ENCODE measurements at places on chromosomes 16 and 17.

DNA sequence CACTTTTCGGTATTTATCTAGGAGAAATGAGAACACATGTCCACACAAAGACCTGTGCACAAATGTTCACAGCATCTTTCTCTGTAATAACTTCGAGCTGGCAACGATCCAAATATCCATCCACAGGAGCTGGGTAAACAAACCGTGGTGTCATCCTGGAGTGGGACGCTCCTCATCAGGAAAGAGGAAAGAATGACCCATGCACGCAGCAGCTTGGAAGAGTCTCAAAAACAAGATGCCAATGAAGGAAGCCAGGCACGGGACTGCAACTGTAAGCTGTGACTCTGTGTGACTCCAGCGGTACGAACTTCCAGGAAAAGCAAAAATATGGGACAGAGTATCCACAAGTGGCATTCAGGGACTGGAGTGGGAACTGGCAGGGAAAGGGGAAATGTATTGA is 36.7 kb upstream of the CIBAR2 start:
- no peak for DNase-seq

DNA sequence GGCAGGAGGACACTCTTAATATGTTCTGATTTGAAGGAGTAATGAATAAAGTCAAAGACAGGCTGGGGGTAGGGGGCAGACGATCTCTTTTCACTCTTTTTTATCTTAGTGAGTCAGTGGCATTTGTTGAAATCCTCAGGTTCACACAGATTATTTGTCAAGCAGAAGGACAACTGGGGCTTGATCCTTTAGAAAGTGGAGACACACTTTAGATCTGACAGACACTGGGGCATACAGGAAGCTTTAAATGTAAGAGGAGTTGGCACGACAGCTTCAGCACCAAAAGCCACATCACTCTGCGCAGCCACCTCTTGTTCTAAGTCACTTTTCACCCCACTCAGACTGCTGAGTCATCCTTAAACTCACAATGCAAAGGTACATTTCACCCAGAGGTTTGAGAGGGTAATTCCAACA is 121.5 kb downstream of the STXBP4 start:
- DNase-seq, result peak; percentile 45

GRCh38 chr17:59361916-59362810 is 30.7 kb downstream of the YPEL2 start:
- peak; percentile 14 for DNase-seq

- no peak for DNase-seq
Measured at GRCh38 chr16:11056090-11056992, 112.0 kb downstream of the CLEC16A start.

DNA sequence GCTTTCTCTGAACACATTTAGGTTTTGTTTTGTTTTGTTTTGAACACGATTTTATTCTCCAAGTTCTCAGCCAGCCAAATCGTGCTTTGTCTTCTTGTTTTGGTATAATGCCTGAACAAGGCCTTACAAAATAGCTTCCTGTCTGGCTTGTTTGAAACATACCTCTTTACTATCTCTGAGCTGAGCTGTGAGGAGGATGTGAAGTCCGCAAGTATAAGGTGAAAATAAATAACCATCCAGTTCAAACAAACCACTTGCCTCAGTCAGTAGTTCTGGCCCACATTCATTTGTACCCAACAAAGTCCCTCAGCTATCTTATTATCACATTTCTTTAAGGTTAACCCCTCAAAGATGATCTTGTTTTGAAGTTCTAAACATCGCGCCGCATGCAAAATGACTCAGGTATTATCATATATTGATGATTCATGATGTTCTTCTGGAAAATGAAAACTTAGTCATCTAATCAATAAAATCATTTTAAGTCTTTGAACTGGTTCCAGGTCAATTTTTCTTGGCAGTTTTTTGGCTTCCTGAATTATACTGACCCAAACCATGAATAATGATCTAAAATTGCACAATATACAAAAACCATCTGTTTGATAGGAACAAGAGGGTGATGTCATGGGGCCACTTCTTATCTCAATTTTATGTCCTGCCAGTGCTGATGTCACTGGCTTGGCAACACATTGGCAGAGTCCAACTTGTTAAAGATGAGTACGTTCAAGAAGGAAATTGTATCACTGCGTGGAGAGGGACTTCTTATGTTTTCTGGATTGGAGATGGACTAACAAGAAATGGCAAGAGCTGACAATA is 694.3 kb downstream of the KCNJ2 start:
- no peak for DNase-seq

- no peak for DNase-seq
Measured at GRCh38 chr17:27578718-27579085, 52.3 kb upstream of the LGALS9 start.

GRCh38 chr17:77572851-77573250 is 385.7 kb upstream of the TNRC6C start:
- DNase-seq, result no peak

DNA sequence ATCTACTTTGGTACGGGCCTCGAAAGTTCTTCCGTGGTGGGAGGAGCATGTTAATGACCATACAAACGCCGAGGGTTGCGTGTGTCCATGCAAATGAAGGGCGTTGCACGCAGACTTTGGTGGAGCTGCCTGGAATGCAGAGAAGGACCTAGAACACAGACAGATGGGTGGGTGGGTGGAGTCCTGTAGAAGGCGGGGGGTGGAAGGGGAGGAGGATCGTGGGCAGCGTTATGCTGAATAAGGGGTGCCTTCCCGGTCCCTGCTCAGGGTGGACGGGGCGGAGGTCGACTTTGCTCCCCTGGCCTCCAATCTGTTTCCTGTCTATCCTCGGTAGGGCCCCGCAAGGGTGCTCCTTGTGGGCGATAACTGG is 795 bp upstream of the PAQR4 start:
- no peak for DNase-seq

DNA sequence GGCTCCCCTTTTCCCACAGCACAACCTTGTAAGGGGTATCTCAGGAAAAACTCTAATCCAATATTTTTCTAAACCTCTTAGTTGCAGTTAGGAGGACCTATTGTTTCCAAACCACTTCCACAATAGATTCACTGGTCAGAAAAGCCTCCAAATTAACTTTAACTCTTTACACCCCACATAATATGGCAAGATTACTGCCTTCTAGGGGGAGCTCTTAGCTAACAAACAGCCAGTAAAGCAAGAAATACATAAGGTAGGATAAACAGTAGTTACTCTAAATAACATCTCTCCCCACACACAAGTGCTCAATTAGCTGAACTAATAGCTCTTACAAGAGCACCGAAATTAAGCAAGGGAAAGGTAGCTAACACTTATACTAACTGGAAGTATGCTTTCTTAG is 192.1 kb upstream of the KIF2B start:
- no peak for DNase-seq

DNA sequence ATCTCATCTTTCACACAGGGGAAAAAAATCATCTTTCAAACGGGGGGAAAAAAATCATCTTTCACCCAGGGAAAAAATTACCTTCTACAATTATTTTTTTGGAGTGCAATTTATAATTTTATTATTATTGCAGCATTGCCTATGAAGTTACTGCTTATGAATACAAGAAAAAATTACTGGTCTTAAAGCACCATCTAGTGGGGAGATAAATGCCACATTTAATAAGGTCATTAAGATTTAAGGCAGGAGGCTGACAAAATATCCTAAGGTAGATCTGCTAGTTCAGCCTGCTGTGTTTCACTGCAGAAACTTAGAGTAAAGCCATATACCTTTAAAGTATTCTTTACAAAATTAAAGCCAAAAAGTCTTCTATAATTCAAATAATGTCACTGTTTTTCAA is 13.7 kb downstream of the SHCBP1 start:
- no peak for DNase-seq

DNA sequence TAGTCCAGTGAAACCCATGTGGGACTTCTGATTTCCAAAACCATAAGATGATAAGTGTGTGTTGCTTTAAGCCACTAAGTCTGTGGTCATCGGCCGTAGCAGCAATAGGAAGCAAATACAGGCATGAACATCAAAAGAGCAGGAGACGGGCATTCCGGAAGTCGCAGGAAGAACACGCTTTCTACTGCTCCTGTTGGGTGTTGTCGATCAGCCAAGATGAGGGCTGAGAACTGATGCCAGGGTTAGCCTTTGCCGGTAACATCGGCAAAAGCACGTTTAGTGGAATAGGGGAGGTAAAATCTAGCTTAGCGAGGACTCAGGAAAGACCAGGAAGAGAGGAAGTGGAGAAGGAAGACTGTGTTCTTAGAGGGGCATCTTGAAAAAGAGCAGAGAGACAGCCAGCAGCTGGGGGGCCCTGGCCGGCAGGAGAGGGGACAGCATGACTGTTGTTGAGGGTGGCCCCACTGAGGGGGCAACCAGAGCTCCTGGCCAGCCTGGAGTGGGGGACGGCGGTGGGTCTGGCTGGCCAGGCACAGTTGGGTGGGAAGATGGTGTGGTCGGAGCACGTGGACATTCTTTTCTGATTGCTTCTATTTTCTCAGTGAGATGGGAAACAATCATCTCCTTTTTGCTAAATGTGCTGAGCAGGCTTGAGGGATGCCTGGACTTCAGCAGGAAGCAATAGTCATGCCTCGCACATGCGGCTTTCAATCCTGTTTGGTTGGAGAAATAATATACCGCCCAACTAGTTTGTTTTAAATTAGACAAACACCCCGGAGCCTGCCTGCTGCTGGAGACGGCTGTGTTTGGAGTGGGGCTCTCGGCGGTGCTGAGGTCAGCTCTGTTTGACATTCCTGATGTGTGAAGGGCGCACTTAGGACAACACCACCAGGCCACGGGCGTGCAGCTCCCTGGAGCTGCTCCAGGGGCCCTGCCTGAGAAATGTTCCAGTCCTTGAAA is 109.9 kb downstream of the METRNL start:
- no peak for DNase-seq

- peak; percentile 72 for DNase-seq
Measured at GRCh38 chr17:76385892-76386786, 1.7 kb downstream of the SPHK1 start.

DNA sequence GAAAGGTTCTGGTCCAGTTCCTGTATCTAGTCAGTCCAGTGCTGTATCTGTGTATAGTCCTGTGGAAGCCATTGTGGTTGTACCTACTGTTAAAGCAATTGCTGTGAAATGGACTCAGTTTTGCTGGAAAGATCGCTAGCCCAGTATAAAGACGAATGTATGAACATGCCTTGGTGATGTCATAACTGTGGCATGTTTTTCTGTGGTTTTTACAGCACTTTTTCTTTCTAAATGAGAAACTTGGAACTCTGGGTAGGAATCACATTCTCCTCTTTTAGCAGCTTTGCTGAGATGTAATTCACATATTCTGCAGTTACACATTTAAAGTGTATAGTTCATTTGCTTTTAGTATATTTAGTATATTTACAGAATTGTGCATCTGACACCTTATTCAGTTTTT is 58.1 kb downstream of the MAP2K4 start:
- no peak for DNase-seq

- no peak for DNase-seq
Measured at GRCh38 chr16:20883554-20884239, 16.5 kb downstream of the DCUN1D3 start.

DNA sequence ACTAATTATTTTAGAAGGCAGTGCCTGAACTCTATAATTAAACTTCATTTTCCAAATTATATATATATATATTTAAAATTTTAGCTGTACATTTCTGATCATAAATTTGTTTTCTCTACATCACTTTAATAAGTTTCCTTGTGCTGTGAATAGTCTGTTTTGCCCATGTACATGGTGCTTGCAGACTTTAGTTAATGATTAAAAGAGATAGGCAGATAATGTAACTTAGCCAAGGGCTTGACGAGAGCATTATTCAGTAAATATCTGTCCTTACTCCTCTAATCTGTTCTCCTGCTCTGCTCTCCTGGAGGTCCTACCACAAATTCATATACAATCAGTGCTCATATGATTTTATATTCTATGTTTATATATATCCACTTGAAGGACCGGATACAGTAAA is 595.2 kb upstream of the KIF2B start:
- no peak for DNase-seq

DNA sequence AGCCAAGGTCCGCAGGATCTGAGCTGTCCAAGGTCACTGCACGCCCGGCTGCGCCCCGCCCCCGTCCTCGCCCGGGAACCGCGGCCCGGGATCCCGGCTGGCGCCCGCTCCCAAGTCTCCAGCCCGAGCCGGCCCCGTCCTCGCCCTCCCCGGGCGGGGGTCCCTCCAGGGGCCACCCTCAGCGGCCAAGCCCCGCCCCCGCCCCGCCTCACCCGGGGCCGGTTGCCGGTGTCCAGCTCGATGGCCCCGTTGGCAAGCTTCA is 216 bp downstream of the VPS9D1 start:
- no peak for DNase-seq

- DNase-seq, result no peak
Measured at GRCh38 chr16:24734382-24734781, 4.9 kb downstream of the TNRC6A start.

DNA sequence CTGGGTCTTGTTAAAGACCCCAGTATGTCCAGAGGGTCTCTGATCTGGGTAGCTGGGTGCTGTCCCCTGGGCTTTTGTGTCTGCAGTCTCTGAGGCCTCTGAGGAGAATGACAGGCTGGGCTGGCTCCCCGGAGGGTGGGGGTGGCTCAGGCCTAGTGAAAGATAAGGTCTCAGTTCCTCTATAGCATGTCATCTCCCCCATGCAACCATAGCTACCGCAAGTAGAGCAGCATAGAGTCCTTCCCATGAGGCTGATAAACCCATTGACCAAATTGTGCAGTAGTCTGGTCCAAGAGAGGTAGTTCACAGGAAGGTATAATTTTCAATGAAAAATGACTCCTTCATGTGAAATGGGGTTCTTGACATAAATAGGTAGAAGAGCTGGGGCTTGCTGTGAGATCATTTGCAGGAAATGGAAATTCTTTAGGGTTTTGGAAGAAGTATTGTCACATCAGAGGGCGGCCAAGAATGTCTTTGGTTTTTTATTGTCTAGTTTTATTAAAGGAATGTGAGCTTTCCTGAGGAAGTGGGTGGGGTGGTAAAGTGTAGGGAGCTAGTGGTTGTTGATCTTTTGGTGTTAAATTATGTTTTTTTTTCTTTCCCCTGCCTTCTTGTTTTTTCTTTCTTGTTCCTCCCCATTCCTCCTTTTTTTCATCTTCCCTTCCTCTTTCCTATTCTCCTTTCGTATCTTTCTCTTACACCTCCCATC is 21.0 kb downstream of the SLC7A6OS start:
- no peak for DNase-seq

- peak; percentile 78 for DNase-seq
Measured at GRCh38 chr16:8868416-8869211, at the start of gene CARHSP1. Gene CARHSP1 (minus strand): TSS chr16:8869006. CDS start chr16:8859328, 9,678 bp downstream.

DNA sequence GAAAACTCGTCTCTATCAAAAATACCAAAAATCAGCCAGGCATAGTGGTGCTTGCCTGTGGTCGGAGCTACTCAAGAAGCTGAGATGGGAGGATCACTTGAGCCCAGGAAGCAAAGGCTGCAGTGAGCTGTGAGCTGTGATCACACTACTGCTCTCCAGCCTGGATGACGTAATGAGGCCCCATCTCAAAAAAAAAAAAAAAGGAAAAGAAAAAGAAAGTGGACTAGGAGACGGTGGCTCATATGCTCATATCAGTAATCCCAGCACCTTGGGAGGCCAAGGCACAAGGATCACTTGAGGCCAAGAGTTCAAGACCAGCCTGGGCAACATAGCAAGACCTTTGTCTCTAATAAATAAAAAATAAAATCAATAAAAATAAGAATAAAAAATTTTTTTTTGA is 8.8 kb upstream of the SUMO2 start:
- DNase-seq, result no peak

- DNase-seq, result no peak
Measured at GRCh38 chr16:10601444-10602408, 21.3 kb upstream of the EMP2 start.

Data from activated T-helper 9 cell treated with anti-CD3 and anti-CD28 coated beads, Interleukin-2, amount 50 U/mL, for 16 hours (primary cell).